ENCODE measurements at places on chromosomes 11 and 22. TPM values are rescaled to one million over a fixed set of nuclear protein-coding genes. Genes with fewer than 3 reads are reported as not detected.

GRCh38 chr11:37988031-37988430 is 1390.0 kb upstream of the RAG2 start:
- H3K27ac ChIP-seq, result no peak overlapping the region
- H3K4me1 ChIP-seq, result no peaks in the 10 kb centered on the region
- H3K4me3 ChIP-seq, result no peak overlapping the region
- DNase-seq, result peak; percentile 17
- no peaks in the 10 kb centered on the region for H3K36me3 ChIP-seq
- no peaks in the 10 kb centered on the region for H3K27me3 ChIP-seq

DNA sequence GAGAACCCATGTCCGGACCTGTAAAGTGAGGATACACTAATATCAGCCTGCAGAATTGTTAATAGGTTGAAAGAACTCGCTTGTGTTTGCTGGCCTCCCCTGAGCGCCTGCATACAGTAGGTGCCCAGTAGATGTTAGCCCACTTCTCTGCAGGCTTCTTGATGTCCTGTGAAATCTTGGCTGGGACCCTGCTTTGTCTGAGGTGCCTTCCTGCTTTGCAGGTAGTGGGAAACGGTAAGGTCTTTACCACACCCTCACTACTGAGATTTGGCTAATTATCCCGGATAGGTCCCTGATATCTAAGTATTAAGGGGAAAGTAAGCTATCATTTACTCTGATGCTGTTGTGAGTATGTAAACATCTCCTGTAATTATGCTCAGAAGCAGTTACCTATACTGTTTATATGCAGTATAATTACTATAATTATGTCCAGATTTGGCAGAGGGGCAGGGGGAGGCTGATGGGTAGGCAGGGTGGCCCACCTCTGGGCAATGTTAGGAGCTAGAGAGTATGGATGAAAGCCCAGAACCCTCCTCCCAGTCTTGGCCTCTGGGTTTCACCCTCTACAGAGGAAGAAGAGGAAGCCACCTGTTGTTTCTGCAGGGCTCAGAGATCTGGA is 1.2 kb upstream of the ARRB1 start:
- H3K4me1 ChIP-seq, result peaks cover 32% of the 10 kb centered on the region
- H3K4me3 ChIP-seq, result no peak overlapping the region
- no peak overlapping the region for H3K27ac ChIP-seq
- DNase-seq, result no peak
- H3K27me3 ChIP-seq, result peaks cover 7% of the 10 kb centered on the region
- no peaks in the 10 kb centered on the region for H3K36me3 ChIP-seq

The SLC16A8 gene
- total RNA-seq, result not detected

DNA sequence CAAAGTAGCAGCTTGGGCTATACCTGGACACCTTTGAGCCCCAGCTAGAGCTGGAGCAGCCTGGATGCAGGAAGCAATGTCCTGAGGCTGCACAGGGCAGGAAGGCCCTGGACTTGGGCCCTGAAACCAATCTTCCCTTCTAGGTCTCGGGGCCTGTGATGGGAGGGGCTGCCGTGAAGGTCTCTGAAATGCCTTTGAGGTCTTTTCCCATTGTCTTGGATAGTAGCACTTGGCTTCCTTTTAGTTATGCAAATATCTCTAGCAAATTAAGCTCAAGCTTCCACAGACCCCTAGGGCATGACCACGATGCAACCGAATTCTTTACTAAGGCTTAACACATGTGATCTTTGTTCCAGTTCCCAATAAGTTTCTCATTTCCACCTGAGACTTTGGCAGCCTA is 40.0 kb downstream of the LINC01488 start:
- H3K36me3 ChIP-seq, result no peaks in the 10 kb centered on the region
- peaks cover 10% of the 10 kb centered on the region for H3K4me1 ChIP-seq
- H3K27ac ChIP-seq, result no peak overlapping the region
- H3K27me3 ChIP-seq, result no peaks in the 10 kb centered on the region

The MUC6 gene
- not detected for total RNA-seq

DNA sequence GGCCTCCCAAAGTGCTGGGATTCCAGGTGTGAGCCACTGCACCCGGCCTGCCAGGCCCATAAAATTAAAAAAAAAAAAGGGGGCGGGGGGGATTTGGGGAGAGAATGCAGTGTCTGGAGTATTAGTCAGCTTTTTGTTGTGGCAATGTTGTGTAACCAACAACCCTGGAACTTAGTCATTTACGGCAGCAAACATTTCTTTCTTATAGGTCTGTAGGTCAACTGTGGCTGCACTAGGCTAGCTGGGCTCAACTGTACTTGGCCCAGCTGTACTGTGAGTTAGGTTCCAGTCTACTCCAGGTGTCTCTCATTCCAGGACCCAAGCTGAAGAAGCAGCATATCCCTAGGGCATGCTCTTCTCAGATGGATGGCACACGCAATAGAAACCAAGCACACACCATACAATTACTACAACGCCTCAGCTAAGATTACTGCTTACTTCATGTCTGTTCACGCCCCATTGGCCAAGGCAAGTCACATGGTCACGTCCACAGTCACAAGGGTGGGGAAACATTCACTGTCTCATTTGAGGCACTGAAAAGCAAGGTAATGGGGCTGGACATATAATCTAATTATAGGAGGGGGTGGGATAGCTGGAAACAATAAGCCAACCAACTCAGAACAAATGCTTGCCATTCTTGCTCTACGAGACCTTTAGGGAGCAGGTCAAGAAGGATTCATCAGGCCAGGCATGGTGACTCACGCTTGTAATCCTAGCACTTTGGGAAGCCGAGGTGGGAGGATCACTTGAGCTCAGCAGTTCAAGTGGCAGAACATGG is 10.4 kb upstream of the SPINDOC start:
- H3K4me1 ChIP-seq, result peaks cover 9% of the 10 kb centered on the region
- no peaks in the 10 kb centered on the region for H3K27me3 ChIP-seq
- no peak overlapping the region for H3K27ac ChIP-seq
- DNase-seq, result peak; percentile 57

The P2RY2 gene
- total RNA-seq, result not detected

The KLHDC7B gene
- total RNA-seq, result not detected

The NCF4 gene
- total RNA-seq, result not detected

The PTPN5 gene
- total RNA-seq, result not detected

DNA sequence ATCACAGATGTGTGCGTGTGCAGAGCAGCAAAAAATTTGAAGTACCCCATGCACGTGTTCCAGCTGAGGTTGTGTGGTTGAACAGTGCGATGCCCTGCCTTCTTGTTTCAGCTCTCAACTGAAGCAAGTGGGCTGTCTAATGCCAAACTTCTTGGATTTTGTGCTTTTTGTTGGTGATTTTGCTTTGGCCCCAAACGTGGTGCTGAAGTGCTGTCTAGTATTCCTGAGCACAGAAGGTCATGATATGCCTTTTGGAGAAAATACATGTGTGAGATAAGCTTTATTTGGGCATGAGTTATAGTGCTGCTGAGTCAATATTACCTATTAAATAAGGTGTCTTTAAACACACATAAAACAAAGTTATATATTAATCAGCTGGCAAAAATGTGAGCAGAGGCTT is 14.1 kb downstream of the YDJC start:
- H3K27ac ChIP-seq, result no peak overlapping the region
- no peak for DNase-seq
- H3K4me1 ChIP-seq, result peaks cover 9% of the 10 kb centered on the region
- no peaks in the 10 kb centered on the region for H3K27me3 ChIP-seq
- no peak overlapping the region for H3K4me3 ChIP-seq
- H3K36me3 ChIP-seq, result peaks cover 34% of the 10 kb centered on the region

DNA sequence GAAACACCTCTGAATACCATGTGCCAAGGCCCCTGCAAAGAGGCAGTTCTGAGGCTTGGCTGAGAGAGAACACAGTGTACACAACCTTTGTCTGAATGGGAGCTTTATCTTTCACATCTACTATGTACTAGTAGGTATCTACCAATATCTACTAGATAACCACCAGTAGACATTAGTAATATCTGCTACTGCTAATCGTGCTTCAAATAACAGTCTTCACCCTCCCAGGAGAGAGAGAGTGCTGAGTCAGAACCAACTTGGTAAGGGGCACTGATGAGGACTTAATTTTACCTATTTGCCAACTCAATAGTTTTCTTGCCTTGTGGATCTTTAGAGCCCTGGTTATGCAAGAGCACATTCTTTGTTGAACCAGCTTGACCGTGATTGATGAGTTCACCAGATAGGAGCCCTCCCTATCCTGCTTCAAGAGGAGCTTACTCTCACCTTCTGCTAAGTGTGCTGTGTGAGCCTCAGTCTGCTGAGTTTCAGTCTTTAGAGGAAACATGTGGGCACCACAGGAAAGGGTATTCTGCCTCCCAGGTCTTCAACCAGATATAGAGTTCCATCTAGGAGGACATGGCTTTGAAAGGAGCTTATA is 967.5 kb downstream of the NTM start:
- H3K27me3 ChIP-seq, result peaks cover 2% of the 10 kb centered on the region
- no peak overlapping the region for H3K27ac ChIP-seq
- no peaks in the 10 kb centered on the region for H3K4me1 ChIP-seq
- H3K36me3 ChIP-seq, result no peaks in the 10 kb centered on the region

The DMC1 gene
- total RNA-seq, result 0.18 TPM

DNA sequence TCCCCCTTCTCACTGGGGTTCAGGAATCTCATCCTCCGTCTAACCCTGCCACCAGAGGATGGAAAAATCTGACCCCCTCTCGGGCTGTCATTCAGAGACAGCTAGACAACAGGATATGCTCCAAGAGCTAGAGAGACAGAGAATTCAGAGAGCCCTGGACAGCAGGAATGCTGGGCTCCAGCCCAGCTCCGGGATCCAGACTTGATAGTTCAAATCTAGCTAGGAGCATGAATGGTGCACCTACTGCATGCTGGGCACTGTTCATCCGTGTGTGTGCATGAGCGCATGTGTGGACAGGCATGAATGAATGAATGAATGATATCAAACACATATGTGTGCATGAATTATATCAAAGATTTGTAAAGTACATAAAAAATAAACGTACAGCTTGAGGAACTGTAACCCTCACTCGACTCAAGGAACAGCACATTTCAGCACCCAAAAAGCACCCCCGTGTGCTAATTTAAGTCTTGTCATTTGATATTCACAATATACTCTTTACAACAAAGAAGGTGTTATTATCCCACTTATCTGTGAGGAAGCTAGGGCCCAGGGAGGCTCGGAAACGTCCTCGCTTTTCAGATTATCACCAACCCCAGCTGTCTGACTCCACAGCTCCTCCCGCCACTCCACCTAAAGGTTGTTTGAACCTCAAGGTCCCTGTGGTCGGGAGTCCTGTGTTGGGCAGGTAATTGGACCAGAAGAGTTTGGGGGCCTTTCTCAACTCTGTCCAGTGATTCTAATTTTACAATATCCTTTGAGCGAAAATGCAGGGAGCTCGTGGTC is 640 bp upstream of the VSIG10L2 start:
- no peak for DNase-seq
- H3K27me3 ChIP-seq, result peaks cover 20% of the 10 kb centered on the region
- H3K4me3 ChIP-seq, result no peak overlapping the region
- H3K27ac ChIP-seq, result no peak overlapping the region
- H3K4me1 ChIP-seq, result no peaks in the 10 kb centered on the region

DNA sequence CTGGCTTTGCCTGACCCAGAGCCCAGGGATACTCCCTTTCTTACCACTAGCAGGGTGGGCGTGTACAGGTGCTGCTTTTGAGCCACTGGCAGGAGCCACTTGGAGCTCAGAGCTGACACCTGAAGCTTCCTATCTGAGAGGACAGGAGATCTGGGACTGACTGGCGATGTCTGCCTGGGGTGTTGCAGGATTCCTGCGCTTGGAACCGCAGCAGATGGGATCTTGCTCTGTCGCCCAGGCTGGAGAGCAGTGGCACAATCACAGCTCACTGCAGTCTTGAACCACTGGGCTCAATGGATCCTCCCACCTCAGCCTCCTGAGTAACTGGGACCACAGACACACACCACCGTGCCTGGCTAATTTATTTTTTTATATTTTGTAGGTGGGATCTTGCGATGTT is 17.7 kb downstream of the GP1BB start:
- H3K27me3 ChIP-seq, result peaks cover 2% of the 10 kb centered on the region
- DNase-seq, result no peak
- no peaks in the 10 kb centered on the region for H3K36me3 ChIP-seq
- H3K4me3 ChIP-seq, result no peak overlapping the region
- H3K4me1 ChIP-seq, result peaks cover 2% of the 10 kb centered on the region
- H3K27ac ChIP-seq, result no peak overlapping the region

GRCh38 chr11:116647305-116648080 is 125.3 kb downstream of the BUD13 start:
- H3K27me3 ChIP-seq, result peaks cover 4% of the 10 kb centered on the region
- DNase-seq, result no peak
- H3K27ac ChIP-seq, result no peak overlapping the region
- no peaks in the 10 kb centered on the region for H3K36me3 ChIP-seq

The C11orf42 gene
- not detected for total RNA-seq

- peaks cover 26% of the 10 kb centered on the region for H3K36me3 ChIP-seq
- H3K4me1 ChIP-seq, result peaks cover 9% of the 10 kb centered on the region
- no peaks in the 10 kb centered on the region for H3K27me3 ChIP-seq
- H3K27ac ChIP-seq, result peak overlapping the region; percentile 100
- DNase-seq, result no peak
Observed at GRCh38 chr11:10302359-10302743, 2.5 kb upstream of the ADM start.

Data from IMR-90 (cell line).